ENCODE measurements at places on chromosomes 1 and 21.

- DNase-seq, result no peak
Observed at GRCh38 chr1:8704866-8705506, 112.5 kb downstream of the RERE start.

- DNase-seq, result peak; percentile 100
Observed at GRCh38 chr1:24018611-24019580, 38.8 kb upstream of the SRSF10 start.

DNA sequence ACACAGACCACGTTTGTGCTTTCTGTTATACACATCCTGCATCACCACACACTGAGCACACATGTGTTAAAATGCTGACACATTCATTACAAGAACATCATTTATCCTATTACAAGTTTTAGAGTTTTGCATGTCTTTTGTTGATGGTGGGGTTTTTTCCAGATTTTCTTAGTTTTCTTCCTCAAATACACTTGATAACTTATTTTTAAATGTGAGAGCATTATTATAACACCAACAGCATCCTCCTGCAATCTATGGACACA, 67.3 kb downstream of the TGFBR3 start:
- no peak for DNase-seq

- DNase-seq, result no peak
Observed at GRCh38 chr1:200038325-200038980, 10.9 kb downstream of the NR5A2 start.

- DNase-seq, result no peak
Observed at GRCh38 chr1:161936786-161937185, 86.9 kb downstream of the OLFML2B start.

- no peak for DNase-seq
Observed at GRCh38 chr1:192554904-192555303, 20.7 kb upstream of the RGS1 start.

DNA sequence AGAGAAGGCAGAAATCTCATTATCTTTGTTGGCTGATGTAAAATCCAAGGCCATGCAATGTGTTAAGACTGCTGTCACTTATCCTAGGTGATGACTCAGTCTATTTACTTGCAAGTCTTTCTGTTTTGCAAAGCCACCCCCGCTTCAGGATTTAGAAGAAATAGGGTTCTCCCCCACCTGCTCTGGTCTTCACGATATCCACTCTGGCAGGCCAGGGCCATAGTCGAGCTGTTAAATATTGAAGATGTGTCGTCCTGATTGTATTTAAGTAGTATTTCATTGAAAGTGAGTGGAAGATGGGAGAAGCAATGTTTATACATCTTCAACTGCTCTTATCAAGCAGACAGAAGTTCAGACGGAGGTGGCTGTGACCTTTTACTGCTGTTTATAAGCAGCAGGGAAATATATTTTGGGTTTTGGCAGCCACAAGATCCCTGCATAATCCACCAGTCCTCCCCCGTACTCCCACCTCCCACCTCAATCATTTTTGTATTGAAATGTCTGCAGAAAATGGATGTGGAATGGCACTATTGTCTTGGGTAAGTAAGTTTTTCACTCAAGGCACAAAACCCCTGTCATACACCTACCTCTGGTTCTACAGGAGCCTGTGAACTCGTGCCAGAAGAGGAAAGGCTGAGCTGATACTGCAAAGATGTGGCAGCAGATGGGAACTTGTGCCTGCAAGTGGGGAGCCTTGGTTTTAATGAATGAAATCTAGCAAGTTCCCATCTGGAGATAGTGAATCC, 117.4 kb downstream of the MRPS6 start:
- DNase-seq, result no peak

- DNase-seq, result no peak
Observed at GRCh38 chr1:162992945-162993344, 76.2 kb upstream of the RGS4 start.

DNA sequence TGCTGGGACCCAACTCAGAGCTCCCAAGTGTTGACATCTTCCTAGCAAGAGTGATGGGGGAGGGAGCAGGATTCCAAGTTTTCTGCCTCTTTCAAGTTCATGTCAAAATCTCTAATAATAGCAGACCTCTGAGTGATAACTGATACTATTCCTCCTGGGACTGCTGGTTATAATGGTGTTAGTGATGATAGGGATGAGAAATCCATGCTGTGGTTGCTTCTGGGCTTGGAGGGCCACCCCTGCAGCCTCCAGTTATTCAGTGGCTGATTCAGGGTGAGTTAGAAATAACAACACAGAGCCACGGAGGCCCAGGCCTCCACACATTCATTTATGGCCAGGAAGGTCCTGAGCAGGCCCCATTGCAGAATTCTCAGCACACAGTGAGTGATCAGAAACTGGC, 40.6 kb upstream of the ARTN start:
- no peak for DNase-seq

GRCh38 chr21:45990049-45990711, 8.6 kb downstream of the COL6A1 start:
- DNase-seq, result no peak

DNA sequence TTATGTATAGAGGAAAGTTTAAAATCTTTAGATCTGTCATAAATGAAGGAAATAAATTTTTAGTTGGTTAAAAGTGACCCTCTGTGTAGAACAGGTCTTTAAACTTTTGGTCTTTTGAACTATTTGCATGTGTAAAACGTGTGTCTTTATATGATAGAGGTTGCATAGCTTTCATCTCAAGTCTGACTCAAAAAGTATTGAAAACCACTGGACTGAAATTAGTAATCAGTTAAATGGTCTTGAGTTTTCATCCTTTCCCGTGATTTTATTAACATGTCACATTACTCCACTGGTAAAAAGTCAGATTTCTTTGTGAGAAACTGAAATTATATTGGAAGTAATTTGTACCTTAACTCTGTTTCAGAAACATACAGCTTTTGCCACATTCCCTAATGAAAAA, 1.8 kb downstream of the RNPC3 start:
- no peak for DNase-seq

- no peak for DNase-seq
Observed at GRCh38 chr1:78385744-78386462, 104.9 kb upstream of the PTGFR start.

DNA sequence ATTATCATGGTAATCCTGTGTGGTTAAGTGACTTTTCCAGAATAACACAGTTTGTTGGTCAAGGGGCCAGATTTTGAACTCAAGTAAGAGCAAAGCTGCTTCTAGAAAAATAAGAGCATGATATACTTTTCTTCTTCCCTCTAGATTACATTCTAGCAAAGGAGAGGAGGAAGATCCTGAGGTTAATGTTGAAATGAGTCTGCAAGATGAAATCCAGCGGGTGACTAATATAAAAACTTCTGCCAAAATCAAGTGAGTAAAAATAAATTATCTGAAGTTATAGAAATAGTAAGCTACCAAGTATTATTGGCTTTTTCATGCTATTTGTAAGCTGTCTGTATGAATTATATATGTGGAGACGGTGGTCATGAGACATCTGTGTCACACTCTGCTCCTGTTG, 12.8 kb downstream of the WDR3 start:
- DNase-seq, result no peak

GRCh38 chr1:158087320-158087927, 93.3 kb upstream of the CD1D start:
- peak; percentile 80 for DNase-seq

GRCh38 chr1:47403321-47403910, 12.7 kb upstream of the FOXE3 start:
- DNase-seq, result no peak

- DNase-seq, result no peak
Observed at GRCh38 chr1:56816264-56816663, 2.9 kb downstream of the FYB2 start.

- DNase-seq, result no peak
Observed at GRCh38 chr21:33151941-33152731, 77.6 kb upstream of the IFNAR2 start.

DNA sequence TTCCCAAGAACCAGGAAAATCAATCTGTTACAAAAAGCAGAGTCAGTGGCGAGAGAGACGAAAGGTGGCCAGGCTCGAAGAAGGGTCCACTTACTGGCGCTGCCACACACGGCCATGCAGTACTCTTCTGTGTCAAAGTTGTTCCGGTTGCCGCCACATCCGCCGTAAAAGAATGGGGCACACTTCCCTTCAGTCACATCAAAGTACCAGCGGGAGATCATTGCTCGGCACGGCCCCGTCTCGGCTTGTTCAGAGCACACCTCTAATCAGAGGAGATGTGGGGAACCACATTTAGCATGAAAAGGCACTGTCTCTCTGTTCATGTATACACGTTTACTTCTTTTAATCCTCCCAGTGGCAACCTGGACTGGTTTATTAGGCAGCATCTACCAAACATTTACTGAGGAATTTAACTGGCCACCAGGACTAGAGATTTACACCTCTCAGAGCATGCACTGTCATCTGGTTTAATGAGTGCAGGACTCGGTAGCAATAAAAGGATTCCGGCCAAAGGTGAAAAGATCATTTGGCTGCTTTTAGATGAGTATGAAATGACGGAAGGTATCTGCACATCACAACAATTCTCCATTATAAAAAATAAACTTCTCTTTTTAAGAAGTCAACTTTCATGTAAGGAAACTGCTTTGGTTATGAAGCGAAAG, 170.5 kb downstream of the APP start:
- no peak for DNase-seq

DNA sequence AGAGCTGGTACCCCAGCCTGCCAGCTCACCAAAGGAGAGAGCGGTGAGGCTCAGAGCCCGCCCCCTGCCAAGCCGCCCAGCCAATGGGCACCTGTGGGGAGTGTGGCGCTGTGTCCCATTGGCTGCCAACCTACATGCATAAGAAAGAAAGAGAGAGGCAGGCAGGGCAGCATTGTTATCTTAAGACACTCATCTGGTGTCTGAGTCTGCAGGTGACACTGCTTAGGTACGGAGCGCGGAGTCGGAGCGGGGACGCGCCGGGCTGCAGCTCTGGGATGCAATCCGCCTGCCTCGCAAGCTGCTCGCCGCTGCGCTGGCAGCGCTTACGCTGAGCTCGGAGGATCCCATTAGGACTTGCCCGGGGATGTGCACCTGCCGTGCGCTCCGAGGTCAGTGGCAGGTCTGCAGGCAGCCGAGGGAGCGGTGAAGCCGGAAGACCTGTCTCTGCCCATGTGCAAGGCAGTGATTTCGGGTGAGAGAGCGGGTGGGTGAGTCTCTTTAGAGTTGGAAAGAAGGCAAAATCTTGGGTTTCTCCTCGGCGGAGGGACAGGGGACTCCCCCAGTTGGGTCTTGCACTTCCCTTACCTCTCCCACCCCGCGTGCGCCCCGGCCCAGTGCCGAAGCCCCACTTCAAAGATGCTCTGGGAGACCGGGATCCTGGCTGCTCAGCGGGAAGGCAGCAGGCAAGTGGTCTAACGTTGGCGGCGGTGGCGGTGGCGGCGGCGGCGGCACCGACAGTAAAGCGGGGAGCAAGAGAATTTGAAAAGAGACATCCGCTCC, at the start of gene BRINP2:
Gene BRINP2 (plus strand): TSS at position 203 of the 780 bp plus-strand sequence. CDS start 58,919 bp downstream, outside the sequence.
- DNase-seq, result peak; percentile 50

- no peak for DNase-seq
Observed at GRCh38 chr1:79847700-79848099, 841.2 kb upstream of the ADGRL4 start.

GRCh38 chr1:155713075-155713474, 24.2 kb downstream of the DAP3 start:
- no peak for DNase-seq

- DNase-seq, result no peak
Observed at GRCh38 chr21:29725025-29725736, 214.6 kb downstream of the GRIK1 start.

DNA sequence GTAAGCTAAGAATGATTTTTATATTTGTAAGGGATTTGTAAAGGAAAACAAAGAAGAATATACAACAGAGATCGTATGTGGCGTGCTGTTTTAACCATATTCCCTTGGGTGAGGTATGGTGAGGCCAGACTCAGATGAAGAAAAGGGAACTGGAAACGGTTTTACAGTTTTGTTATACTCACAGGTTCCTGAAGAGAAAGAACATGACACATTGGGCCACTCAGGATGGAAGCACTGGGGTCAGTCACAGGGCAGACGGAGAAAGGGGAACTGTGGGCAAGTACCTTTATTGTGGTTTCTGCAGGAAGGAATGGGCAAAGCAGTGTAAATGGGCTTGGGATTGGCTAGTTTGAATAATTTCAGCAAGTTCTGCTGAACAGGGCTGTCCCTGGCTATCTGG, 177.4 kb downstream of the LBR start:
- DNase-seq, result no peak

DNA sequence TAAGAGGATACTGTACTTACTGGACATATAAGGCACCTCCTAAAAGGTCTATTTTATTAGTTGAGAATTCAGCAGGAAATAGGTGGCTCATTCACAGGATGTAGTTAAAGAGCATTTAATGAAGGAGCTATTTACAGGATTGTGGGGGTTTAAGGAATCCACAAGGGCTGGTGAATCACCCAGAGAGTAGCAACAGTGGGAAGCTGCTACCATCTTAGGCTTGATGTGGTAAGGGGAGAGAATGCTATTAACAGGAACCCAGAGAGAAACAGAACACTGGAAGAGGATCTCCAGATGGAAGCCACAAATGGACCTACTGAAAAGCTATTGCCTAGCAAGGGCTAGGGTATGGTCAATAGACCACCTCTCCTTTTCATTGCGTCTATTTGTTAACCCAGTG, 52.0 kb upstream of the COL11A1 start:
- peak; percentile 38 for DNase-seq
